ENCODE measurements at places on chromosomes 6 and 20.

GRCh38 chr6:108877046-108877751, 29.0 kb downstream of the ARMC2 start:
- no peak for DNase-seq

DNA sequence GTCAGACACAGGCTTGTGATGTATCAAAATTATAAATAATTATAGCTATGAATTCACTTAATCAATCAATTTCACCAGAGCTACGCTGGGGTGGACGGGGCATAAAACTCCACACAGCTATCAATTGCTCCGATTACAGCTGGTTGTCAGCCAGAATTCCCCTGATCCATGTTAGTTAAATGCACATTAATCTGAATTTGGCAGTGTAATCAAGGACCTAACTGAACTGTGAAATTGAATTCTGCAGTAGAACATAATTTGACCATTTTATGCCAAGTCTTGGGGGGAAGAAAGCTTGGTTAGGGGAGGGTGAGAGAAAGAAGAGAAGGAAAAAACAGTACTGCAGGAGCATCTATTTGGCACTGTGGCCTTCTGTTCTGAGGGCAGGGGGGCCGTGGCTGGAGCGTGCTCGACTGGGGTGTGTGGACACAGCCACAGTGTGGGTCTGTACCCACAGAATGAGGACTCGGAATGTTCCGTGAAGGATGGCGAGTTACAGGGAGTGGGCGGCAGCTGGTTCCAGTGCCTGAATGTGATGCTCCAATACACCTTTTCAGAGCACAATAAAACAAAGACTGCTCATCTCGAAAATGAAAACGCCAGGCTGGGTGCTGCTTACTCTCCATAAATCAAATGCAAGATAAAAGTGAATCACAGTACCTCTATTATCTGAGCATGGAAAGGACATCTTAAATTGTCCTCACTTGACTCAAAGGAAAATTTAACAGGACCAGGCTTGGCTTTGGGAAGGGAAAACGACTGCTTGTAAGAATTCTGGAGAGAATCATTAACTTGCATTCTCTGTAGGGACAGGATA, 59.2 kb downstream of the LAMP5 start:
- no peak for DNase-seq

DNA sequence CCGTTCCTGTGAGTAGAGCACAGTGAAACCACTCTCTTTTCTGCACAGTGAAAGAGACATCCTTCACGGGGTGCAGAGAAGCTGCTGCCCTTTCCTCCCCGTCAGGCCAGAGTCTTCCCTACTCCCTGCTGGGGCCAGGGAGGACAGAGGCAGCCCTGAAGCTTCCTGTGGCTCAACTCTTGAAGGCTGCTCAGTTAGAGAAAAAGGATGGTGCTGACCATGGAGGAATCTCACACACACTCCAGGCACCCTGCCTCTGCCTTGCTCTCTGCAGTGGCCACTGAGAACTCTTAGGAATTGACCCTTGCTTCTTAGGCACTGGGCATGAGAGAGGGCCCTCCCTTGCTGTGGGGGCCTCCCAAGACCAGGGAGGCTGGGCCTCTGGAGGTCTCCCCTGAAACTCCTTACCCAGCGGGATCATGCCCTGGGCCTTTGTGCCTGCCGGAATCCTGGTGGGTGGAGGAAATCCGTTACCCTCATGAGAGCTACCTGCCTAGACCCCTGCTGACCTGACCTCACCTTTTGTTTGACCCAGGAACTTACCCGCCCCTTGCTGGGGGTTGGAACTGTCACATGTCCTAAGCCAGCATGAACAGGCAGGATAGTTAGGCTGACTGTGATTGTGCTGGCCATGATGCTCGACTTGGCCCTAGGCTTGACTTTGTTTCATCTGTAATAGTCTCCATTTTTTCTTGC, 65.0 kb upstream of the CD93 start:
- no peak for DNase-seq

- DNase-seq, result no peak
These were observed 426.6 kb downstream of the FRK start for GRCh38 chr6:115634131-115634530.

DNA sequence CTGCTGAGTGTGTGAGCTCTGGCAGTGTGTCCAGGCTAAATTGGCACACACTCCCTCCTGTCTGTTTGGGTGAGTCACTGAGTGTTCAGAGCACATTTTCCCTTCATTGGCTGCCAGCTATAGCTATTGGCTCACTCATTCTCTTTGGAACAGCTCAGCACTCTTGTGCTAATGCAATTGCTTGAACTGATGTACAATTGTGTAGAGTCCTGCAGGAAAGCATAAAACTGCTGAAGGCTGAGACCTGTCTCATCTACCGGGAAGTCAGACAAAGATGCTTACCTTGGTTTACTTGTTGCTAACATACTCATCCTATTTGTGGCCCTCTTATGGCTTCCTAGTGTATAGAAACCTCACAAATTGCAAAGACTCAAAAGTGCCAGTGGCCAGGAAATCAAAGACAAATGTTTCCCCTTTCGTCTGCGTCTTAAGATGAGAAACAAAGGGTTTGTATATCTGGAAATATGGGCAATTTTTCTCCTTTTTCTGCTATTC, 351.0 kb downstream of the BCKDHB start:
- DNase-seq, result no peak

All from NCI-H2171 (cell line).